ENCODE measurements at places on chromosomes 6 and 20.

DNA sequence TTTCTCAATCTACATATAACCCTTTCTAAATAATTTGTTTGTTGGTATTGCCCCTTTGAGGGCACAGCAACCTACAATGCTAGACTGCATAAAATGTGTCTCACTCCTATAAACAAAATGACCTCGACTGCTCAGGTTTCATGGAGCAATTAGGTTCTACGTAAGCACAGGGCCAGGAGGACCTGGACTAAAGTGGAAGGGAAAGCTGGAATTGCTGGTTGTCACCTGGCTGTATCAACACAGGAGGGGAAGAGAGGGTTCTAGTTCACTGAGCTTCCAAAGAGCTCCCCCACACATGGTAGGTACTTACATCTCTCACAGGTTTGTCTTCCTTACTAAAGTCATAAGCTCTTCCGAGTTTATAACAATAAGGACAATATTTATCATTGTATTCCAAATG is 51.0 kb downstream of the NCOA6 start:
- no peak for DNase-seq

DNA sequence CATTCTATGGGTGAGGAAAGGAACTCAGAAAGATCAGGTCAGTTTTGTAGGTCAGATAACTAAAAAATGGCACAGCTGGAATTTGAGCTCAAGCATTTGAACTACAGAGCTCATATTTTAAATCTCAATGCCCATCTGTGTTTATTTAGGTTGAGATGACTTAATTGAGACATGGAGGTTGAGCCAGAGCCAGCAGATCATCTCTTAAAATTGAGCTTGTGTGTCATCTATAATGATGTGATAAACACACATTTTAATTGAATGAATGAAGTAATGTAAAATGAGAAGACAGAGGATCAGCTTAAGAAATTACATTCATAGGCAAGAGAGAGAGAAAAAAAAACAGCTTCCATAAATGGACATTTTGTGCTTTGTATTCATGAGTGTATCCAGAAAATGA is 3.7 kb downstream of the MANEA start:
- DNase-seq, result no peak

DNA sequence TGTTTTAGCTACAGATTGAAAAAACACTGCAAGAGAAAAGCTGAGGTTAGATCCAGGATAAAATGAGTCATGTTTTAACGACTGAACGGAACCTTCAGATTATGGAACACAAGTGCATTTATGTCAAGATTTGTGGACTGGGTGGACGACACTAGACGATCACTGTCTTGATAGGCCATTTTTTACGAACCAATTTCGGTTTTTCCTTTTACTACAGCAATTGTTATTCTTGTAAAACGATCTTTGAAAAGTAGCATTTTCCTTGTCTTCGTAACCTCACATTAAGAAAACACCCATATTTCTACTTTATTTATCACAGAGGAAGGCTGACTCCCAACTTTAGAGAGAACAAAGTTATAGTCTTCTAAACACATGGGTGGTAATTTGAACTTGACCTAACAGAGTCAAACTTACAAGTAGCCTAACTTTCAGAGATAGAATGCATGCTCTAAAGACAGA is 294.2 kb upstream of the TCF21 start:
- DNase-seq, result peak; percentile 52

GRCh38 chr6:113744861-113745260 is 112.3 kb upstream of the MARCKS start:
- no peak for DNase-seq

DNA sequence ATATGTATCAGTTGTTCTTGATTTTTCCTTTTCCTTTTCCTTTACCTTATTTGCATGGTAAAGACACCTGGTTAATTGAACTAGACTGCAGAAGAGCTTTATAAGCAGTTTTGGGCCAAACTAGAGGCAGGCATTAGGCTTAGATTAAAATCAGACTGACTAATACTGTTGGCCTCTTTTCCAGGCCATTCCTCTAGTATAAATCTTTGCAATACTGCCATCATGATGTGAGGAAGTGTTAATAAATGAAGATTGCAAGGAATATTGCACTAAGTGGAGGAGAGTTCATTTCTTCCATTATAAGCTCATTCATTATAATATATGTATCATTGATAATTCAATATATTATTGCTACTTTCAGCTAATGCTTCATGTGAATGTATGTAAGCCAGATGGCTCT is 163.8 kb downstream of the MMUT start:
- peak; percentile 11 for DNase-seq

GRCh38 chr6:4510906-4511640 is 265.1 kb upstream of the CDYL start:
- no peak for DNase-seq

GRCh38 chr20:62002882-62003480 is 62.7 kb downstream of the TAF4 start:
- no peak for DNase-seq

GRCh38 chr20:37697314-37697713 is 3.5 kb downstream of the CTNNBL1 start:
- DNase-seq, result no peak

- no peak for DNase-seq
Observed at GRCh38 chr6:165219629-165220028, 89.8 kb downstream of the C6orf118 start.

DNA sequence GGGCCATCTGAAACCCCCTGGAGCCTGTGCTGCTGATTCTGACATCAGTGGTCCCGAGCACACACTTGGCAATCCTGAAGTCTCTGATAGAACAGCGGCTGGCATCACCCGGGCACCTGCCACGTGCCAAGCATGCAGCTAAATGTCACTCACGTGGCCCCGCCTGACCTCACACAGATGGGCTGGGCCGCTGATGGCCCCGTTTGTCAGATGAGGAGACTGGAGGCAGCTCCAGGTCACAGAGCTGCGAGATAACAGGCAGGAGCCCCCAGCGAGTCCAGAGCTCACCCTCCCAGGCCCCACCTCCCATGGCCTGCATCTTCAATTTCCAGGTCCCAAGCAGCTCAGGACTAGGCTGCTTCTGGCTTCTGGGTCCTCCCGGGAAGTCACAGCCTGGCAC is 67.2 kb downstream of the YTHDF1 start:
- no peak for DNase-seq

DNA sequence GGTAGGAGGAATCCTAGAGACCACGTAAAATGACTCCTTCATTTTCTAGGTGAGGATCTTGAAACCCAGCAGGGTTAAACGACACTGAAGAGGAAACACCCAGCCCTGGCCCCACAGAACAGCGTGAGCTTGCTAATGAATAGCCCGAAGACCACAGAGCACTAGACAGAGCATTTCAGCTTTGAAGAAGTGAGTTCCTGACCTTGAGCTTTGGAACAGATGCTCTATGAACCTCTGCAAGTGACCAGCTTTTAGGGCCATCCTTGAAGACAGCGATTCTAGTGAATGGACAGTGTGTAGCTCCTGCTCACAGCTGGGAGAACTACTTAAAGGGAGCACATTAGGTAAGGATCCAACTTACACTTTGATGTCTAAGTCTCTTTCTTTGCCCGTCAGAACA is 74.0 kb upstream of the FRMD1 start:
- no peak for DNase-seq

GRCh38 chr20:63908008-63908682 is 13.2 kb downstream of the DNAJC5 start:
- DNase-seq, result no peak

DNA sequence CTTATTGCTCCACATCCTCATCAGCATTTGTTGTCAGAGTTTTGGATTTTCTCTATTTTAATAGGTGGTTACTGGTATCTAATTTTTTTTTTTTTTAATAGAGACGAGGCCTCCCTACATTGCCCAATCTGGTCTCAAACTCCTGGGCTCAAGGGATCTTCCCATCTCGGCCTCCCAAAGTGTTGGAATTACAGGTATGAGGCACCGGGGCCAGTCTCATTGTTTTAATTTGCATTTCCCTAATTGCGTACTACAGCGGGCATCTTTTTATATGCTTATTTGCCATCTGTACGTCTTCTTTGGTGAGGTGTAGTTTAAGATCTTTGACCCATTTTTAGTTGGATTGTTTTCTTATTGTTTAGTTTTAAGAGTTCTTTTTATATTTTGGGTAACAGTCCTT is 210.4 kb upstream of the SULF2 start:
- no peak for DNase-seq

- no peak for DNase-seq
Observed at GRCh38 chr6:155481215-155481614, 25.6 kb upstream of the NOX3 start.

DNA sequence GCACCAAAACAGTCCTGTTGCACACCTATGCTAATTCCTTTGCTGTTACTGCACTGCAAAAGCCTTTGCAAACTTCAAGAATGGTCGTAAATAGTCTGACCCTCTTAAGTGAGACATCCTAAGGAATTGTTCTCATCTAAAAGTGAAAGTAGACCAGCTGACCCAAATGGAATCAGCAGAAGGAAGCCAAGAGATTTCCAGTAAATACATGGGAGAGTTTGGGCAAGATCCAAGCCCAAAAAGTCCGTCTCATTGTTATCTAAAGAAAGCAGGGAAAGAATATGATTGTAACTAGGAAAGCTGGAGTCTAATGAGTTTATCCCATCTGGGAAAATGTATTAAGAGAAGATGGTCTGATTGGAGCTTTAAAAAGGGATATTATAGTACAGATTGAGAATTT is 43.0 kb upstream of the HIVEP1 start:
- peak; percentile 53 for DNase-seq

DNA sequence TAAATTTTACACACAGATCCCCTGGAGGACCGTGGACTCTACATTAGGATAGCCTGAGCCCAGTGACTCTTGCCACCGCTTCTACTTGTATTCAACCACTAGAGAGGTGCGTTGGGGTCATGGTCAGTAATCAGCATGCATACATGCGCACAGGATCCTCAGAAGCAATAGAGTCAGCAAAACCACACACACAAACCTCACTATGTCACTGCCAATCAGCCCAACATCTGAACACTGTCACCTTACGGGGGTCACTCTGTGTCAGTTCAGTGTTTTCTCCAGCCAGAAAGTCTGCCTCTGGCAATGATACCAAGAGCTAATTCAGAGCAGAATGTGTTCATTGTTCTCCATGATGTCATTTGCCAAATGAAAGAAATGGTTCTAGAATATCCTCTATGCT is 225.3 kb downstream of the KHDC1L start:
- DNase-seq, result no peak

DNA sequence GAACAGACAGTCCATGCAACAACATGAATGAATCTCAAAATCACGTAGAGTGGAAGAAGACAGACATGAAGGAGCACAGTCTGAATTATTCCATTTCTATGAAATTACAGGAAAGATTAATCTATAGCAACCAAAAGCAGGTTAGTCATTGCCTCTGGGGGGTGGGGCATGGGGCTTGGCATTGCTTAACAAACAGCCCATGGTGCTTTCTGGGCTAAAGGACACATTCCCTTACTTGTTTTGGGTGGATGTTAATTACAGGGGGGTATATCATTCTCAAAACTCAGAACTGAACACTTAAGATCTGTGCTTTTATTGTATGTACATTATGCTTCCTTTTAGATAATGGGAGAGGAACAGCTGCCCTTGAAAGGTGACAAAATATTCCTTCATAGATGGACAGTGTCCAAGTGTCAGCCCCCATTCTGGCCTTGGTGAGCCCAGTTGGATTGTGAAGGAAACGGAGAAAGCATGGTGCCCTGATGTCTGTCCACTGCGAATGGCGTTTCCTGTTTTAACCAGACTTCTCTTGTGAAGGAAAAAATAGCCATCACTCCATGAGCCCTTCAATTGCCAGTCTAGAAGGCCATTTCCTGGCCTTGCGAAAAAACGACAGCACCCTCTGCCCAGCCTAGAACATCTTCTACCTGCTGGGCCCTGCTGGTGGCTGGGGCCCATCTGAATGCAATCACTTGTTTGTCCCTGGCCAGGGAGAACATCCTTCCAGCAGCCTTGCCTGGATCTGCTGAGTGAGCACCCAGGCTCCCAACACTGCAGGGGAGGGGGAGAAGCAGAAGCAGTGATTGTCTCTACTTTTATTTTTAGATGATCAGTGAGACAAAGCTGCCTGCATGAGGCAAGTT is 179.7 kb downstream of the BCAS1 start:
- DNase-seq, result no peak

DNA sequence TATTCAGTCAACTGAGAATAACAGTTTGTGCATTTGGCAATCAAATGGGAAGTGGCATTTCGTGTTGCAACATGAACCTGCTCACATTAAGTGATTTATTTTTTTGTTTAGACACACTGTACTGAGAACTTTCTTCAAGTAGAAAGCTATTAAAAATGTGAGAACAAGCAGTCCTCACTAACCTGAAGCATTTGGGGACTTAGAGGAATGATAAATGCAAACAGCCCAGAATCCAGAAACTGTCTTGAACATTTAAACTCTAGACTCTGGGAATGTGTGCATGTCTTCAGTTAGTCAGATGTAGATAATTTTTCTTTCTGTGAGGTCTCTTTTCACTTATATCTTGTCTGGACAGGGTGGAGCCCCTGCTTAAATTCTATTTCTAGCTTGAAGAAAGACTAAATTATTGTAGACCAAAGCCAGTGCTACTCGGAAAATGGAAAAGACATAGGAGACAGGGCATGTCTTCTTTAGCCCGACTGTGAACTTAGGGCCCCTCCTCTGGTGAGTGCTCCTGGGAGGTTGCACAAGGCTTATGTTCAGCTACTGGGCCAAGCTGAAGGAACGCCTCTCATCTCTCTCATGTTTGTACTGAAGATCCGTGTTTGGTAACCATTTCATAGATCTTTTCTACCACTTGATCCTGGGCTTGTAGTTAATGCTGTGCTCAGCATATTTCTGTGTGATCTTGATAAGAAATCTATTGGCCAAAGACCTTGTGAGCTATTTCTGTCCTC is 70.1 kb downstream of the SLX4IP start:
- no peak for DNase-seq

DNA sequence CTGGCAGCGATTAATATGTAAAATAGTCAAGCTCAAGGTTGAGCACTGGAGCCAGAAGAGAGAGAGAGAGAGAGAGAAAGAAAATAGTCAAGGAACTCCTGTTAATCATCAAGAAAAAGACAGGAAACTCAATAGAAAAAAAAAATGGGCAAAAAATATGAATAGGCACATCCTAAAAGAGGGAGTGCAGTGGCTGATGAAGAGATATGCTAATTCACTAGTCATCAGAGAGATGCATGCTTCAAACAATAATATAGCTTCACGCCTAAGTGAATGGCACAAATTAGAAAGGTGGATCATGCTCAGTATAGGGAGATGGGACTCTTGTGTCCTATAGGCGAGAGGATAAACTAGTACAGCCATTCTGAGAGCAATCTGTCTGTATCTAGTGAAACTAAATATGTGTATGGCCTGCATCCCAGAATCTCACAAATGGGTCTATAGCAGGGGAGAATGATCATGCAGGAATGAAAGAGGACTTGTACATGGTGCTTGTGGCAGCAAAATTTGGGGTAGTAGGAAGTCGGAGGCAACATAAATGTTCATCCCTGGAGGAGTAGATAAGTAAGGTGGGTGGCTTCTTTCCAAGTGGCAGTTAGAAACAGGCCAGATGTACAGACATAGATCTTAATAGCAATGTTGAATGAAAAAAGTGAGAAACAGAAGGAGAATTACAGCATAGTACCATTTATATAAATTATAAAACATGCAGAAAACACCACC is 176.8 kb downstream of the VEGFA start:
- DNase-seq, result no peak

- DNase-seq, result peak; percentile 52
Observed at GRCh38 chr6:100346828-100347227, 117.9 kb downstream of the SIM1 start.

- no peak for DNase-seq
Observed at GRCh38 chr6:166610069-166610468, 17.0 kb downstream of the RPS6KA2 start.

All from fibroblast of lung (primary cell).